ENCODE measurements at places on chromosomes 7 and 10.

- peak; percentile 50 for ATAC-seq
These were observed 2.3 kb downstream of the KLF6 start for GRCh38 chr10:3782451-3783315.

DNA sequence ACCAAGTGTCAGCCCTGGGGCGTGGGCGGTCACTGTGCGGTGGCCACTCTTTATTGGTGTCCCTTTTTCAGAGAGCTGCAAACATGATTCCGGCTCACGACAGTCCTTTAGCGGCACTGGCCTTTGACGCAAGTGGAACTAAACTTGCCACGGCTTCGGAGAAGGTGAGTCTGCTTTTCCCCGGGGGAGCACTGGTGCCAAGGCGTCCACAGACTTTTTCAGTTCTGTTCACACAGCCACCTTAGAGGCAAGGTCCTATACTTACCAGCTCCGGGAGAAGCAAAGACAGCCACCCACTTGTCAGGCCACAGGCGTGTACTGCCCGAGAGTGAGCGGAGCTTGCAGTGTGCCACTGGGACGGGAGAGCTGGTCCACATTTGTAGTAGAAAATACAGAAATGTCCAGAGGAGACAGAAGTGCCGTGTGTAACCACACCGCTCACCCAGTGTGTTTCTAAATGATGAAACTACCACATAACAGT, 27.9 kb downstream of the WIPI2 start:
- no peak for ATAC-seq

GRCh38 chr10:114071178-114071577, 27.5 kb downstream of the ADRB1 start:
- ATAC-seq: no peak

DNA sequence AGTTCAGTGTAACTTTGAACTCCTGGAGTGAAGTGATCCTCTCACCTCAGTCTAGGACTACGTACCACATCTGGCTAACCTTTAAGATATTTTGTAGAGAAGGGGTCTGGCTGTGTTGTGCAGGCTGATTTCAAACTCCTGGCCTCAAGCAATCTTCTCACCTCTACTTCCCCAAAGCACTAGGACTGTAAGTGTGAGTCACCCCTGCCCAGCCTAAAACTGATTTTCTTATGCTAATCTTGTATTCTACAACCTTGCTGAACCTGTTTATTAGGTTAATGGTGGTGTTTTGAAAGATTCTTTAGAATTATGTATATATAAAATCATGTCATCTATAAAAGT, 58.0 kb downstream of the LCOR start:
- no peak for ATAC-seq

DNA sequence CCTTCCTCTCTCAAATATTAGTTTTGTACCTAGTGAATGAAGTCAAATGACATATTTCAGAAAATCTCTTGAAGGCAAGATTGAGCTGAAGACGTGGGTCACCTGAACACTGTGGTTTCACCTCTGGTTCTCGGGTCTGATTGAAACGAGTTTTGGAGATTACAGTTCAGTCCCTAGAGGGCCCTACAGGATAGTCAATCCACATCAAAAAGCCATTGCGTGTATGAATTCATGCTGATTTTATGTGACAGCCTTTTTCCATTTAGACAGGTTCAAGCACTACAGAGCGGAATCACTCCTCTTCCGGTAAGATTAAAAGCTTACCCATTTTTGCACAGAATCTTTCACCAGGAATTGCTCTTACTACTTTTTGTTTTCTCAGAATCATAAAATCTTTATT, 62.2 kb downstream of the VIM start:
- no peak for ATAC-seq

DNA sequence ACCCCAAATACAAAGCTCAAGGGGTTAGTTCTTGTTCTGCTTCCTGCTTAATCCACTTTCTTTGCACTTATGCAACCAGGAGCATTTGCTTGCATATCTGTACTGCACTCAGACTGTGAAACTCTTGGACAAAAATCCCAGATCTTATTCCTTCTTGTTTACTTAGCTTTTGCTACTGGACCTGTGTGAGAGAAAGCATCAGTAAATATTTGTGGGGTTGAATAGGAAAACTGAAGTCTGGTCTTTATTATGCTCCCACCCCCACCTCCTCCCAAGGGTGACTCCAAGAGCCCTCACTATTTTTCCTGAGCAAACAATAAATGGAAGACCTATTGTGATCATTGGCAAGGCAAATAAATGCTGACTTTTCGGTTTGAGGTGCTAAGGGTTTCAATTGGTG, 57.1 kb upstream of the VSTM2A start:
- ATAC-seq: no peak

DNA sequence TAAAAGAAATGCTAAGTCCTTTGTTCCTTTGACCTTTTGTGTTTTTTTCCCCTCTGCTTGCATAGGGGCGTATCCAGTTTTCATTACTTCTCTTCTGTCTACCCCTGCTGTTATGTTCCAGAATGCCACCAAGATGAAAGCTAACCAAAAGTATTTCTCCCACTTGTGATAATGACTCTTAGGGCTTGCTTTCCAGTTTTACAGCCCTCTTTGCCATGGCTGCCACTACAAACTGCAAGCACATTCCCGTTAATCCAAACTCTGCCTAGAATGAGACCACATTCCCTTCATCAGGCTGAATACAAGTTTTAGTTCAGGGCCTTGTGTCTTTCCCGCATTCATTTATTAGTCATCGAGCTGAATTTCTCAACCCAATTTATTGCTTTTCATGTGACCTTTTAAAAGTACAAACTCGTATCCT, 23.6 kb upstream of the CD36 start:
- ATAC-seq: no peak

GRCh38 chr7:84009782-84010181, 184.8 kb downstream of the SEMA3A start:
- no peak for ATAC-seq

- no peak for ATAC-seq
These were observed 30.7 kb downstream of the ACSL5 start for GRCh38 chr10:112404617-112405016.

DNA sequence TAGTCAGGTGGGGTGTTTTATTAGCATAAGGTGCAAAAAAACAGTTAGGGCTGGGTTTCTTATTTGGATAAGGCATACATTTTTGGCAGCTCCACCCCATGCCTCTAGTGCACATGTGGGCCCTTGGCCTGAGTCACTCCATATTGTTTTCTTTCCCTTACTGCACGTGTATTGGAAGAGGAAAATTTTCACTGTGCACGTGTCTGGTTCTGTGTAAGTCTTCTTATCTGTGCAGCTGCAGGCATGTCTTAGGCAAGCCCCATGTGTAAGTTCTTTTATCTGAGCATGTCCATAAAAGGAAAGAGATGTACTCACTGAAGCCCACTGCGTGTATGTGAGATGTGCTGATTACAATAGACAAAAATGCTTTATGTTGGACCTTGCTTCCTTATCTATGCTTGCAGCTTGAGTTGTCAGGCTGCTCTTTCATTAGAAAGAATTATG, 540.3 kb upstream of the IGFBP3 start:
- ATAC-seq: no peak

- no peak for ATAC-seq
These were observed 30.0 kb downstream of the SMC3 start for GRCh38 chr10:110597476-110597875.

- ATAC-seq: no peak
These were observed 6.1 kb downstream of the GIMAP1 start for GRCh38 chr7:150722431-150722931.

DNA sequence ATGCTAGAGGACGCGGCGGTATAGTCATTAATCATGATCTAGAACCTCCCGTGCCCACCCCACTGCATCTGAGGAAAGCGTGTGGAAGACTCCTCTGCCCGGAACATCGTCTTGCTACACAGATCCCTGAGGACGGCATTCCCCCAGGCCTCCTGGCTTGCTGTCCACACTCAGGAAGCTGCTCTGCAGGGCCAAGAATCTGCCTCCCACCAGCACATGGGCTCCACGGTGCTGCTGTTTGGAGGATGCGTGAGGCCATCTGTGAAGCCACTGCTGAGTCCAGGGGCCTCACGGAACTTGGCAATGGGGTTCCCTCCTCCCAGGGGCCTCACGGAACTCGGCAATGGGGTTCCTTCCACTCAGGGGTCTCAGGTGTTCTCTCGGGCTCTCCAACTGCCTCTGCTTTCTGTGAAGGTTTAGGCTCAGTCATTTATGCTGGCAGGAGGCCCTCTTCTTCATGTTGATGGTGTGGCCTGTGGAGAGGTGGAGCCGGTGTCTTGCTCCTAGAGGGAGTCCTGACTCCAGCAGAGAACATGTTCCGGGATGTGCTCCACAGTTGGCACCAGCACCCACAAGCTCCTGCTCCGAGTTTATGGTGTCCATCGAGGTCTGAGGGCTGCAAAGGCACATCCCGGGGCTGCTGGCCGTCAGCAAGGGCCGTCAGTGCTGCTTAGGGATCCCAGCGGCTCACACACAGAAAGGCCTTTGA, 273.3 kb downstream of the DNAJB6 start:
- no peak for ATAC-seq

DNA sequence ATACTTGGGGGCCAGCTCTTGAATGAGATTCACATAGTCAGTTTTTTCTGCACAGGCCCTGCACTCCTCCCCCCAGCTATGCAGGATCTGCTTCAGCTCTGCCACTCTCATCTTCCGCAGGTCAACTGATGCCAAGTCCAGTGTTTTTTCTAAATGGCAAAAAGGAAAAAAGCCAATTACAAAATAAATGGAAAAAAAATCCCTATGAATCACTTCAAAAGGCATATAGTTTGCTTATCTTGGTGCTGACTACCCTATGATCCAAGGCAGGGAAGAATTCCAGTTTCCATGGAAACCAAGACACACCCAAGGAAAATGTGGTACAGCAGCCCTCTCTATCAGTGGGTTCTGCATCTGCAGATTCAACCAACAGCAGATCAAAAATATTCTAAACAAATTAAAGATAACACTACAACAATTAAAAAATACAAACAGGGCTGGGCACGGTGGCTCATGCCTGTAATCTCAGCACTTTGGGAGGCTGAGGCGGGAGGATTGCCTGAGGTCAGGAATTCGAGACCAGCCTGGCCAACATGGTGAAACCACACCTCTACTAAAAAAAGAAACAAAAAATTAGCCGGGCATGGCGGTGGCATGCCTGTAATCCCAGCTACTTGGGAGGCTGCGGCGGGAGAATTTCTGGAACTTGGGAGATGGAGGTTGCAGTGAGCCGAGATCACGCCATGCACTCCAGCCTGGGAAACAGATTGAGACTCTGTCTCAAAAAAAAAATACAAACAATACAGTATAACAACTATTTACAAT, 17.6 kb downstream of the CDNF start:
- no peak for ATAC-seq

DNA sequence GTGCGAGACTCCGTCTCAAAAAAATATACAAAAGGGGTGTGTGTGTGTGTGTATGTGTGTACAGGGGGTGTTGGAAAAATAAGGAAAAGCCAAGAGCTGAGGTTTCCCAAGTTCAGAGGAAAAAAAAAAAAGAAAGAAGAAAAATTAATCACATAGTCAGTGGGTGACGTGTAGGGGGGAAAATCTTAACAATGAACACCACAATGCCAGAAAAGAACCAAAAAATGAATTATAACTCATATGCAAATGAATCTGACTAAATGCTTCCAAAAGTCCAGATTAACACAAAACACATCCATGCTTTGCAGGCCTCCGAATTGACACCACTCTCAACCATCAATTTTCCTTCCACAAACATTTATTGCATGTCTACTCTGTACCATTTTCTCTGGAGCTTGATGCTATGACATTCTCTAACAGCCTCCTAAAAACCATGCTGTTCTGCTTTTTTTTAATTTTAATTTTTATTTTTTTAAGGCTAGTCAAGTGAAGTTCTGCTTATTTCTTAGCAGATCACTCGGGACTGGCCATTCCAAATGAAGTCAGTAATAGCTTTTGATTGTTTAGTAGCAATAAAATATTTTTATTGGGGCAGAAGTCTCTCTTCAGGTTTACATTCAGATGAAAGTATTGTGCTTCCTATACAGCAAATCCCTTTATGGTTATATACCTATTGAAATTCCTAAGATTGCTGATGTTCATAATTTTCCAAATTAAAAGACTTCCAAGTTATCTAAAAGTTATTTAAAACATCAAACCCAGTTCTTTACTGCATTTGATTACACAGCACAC, 133.8 kb downstream of the CNOT4 start:
- no peak for ATAC-seq

- no peak for ATAC-seq
These were observed 222.0 kb downstream of the LRRN3 start for GRCh38 chr7:111312966-111313365.

- peak; percentile 62 for ATAC-seq
These were observed 166.8 kb downstream of the RGS10 start for GRCh38 chr10:119375574-119376272.

DNA sequence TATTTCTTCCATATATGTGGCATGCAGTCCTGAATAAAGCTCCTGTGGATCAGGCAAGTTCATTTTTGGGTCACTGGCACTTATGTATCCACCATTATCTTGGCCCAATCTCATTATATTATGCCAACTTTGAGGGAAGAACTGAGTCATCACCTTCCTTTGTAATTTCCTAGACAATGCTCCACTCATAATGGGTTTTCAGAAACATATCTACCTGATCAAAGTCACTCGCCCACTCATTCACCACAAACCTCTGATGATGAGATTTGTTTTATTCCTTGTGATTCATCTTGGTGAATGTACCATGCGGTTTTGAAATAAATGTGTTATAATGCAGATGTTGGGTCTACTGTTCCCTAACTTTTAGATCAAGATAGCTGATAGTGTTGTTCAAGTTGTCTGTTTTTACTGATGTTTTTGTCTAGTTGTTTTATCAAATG, 525.8 kb downstream of the KIF20B start:
- ATAC-seq: no peak

GRCh38 chr7:24899161-24899560, 80.8 kb downstream of the OSBPL3 start:
- ATAC-seq: no peak

DNA sequence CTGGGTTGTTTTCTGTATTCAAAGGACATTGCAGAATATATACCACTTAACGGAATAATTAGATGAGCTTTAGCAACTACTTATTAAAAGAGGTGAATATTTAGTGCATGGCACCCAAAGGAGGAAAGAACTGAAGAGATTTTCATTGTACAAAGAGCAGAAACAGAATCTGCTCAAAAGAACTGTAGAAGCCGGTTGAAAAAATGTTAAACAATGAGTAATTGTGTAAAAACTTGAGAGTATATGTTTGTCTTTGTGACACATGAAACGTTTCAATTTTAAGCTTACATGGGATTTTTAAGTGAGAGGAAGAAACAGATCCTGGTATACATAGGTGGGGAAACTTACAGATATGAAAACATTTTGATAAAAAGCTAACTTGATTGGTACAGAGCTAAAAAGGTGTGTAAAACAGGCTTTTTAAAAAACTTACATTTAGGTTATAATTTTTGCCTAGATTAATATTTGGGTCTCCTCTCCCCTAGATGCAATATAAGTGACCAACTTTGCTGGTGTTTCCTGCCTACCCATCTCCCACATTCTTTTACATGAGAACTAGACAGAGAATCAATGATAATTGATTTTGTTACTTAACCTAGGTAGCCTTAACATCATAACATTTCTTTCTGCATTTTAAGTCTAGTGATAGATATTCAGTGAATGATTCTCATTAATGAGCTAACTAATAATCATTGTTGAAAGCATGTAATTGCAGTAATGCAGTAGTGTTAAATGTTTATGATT, 6.8 kb downstream of the ARL5B start:
- no peak for ATAC-seq

Measured in gastroesophageal sphincter (tissue), 4 donors.